ENCODE measurements at places on chromosomes 7 and 10.
A peak's percentile ranks its signal among the peaks of the same experiment; 100 is the strongest.

DNA sequence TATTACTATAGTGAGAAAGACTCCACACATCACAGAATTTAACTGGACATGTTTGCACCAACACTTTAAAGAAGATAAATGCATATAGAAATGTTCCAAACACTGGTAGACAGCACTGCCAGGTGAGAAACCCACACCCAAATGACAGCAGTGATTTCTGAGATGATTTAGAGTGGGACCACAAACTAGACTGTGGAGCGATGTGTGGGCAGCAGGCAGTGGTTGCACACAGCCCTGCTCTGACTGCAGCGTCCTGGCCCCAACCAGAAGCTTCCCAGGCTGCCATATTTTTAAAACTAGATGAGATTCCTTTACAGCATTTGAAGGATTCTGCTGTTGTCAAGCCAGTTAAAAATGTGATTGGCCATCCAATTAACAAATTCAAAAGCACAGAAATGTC lies 47.7 kb upstream of the COMMD3 start:
- no peak for DNase-seq

DNA sequence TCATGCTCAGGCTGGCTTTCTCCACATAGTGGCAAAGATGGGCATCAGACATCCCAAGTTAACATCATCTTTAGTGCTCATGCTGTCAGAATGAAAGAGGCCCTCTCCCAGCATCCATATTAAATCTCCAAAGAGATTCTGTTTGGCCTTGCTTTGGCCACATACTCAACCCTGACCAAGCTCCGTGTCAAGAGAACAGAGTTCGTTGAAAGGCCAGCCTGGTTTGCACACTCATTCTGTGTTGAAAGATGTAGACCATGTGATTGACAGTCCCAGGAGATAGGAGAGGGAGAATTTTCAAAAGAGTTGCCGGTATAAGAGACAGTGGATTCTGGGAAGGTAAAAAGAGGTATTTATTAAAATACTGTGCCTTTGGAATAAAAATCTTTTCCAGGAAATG lies 19.7 kb downstream of the MET start:
- no peak for DNase-seq

- no peak for DNase-seq
Observed at GRCh38 chr7:15652776-15653290, 33.6 kb downstream of the MEOX2 start.

DNA sequence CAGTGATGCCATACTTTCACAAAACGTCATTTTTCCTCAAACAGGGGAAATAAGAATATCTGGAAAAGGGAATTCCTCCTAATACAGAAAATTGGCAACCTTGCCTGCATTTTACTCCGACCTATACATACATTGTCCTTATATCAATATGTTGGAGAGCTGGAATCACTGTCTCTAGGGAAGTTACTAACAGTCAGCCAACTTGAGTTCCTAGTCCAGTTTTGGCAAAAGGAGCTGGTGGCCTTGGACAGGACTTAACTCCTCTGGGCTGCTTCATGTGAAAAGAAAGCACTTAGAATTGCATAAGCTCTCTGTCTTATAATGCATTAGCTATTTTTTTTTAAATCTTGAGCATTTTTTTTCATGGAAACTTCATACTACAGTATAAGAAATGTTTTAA lies 174.2 kb upstream of the HGF start:
- no peak for DNase-seq

- no peak for DNase-seq
Observed at GRCh38 chr10:58836991-58837575, 324.4 kb downstream of the BICC1 start.

- no peak for DNase-seq
Observed at GRCh38 chr7:16021851-16022250, 335.4 kb upstream of the MEOX2 start.

DNA sequence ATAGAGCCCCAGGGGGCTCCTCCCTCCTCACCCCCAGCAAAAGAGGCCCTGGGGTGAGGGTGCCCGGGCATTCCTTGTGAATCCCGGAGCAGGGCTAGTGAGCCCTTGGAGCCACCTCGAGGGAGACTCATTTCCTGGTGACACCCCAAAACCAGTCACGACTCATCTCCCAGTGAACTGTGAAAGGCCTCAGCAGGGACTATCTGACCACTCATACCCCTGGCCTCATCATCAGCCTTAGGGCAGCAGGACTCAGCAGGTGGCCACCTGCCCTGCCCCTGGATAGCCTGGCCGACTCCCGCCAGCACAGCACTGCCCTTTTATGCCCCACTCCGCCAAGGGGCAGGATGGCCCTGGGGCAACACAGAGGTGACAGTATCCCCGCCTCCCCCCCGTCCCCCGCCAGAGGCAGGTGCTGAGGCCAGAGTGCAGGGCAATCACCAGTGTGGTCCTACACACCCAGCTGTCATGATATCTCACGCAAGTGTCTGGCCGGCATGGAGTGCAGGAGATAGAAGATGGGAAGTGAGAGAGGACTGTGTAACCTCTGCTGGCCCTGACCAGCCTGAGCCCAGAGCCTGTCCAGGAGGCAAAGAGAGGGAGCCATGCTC lies 3.2 kb downstream of the SNCG start:
- no peak for DNase-seq

DNA sequence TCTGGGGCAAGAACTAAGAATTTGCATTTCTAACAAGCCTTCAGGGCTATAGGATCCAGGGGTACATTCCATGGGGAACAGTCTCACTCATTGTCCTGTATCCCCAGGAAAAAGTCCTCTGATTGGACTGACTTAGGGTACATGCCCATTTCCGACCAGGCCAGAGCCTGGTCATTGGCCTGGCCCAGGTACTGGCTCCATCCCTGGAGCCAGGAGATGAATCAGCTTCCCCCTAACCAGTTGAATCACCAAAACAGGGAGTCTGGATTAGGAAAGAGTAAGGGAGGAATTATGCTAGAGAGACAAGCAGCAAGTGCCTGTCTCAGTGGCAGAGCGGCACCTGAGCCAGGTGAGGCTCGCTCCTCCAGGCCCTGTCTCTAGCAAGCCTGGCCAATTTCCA lies 137.5 kb downstream of the FGFR2 start:
- no peak for DNase-seq

DNA sequence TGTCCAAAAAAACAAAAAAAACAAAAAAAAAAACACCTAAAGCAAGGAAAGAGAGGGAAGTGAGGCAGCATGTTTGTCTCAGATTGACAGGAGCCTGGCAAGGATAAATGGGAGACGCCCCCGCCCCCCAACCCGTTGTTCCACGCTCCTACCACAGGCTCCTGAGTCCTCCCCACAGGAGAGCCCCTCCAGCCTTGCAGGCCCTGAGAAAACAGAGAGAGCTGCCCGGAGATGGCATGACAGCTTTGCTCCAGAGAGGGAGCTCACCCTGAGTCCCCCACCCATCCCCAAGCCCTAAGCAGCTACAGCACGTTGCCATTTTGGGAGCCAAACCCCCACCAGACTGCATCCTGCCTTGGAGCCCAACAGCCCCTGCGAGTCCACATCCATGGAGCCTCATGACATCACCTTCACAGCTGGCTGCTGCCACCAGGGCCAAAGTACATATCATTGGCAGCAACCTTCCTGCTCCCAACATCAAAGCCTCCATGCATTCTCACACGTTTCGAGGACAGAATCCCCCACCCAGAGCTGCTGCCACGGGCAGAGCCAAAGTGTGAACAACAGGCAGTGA lies 1283.3 kb downstream of the TYW1 start:
- peak; percentile 32 for DNase-seq

DNA sequence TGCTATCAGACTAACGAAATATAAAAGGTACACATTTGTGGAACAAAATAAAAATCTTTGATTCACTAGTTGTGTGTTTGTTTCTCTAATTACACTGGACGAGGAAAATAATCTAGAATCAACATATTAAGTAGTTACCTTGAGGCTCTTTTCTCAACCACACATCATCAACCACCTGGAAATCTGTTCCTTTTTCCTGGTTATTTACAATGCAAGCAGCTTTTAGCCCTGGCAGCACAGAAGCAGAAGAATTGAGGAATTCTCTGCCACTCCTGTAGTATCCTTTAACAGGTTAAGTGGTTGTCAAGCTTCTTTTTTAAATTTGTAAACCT lies 23.7 kb downstream of the NUP42 start:
- no peak for DNase-seq

DNA sequence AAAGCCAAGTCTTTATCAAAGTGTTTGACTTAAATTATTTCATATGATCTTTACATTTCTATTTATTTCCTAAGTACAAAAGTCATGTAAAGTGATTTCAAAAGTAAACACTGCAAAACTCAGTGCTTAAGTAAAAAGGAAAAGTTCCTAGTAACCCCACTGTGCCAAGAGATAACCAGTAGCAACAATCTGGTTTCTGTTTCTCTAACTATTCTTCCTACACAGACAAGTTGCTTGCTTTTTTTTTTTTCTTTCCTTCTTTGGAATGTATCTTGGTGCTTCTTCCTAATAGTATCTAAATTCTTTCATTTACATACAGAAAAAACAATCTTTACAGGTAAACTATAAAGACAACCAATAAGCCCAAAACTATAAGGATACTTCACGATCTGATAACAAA lies 3.1 kb downstream of the JCAD start:
- DNase-seq = no peak

DNA sequence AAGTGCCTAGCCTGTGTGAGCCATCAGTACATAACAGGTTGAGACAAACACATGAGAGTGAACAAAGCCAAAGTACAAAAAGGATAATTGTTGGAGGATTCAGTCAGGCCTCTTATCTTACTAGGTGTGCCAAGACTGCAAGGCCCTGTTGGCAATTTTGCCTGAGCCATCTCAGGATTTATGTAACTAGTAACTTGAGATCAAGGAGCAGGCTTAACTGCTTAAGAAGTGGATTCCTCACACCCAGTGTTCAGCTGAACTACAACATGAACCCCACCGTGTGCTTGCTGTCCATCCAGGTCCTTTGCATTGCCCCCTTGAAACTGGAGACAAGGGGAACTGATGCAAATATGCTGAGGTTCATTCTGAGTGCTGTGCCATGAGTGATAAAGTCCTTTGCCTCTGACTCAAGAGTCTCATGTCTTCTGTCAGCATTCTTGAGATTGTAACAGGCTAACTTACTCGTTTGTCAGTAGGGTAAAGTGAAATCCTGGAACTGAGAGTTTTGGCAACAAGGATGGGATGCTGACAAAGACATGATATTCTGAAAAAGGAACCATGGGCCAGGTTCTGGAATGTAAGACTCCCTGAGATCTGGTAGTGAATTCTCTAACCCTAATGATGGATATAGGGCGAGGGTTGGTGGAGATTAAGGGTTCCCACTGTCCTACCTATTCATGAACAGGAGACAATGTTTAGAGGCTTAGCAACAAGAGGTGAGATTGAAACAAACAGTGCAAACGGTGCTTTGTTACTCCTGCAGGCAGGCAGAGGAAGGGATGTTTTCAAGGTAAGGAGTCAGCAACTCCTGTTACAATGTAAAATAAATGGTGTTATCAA lies 44.1 kb upstream of the GATAD1 start:
- no peak for DNase-seq

DNA sequence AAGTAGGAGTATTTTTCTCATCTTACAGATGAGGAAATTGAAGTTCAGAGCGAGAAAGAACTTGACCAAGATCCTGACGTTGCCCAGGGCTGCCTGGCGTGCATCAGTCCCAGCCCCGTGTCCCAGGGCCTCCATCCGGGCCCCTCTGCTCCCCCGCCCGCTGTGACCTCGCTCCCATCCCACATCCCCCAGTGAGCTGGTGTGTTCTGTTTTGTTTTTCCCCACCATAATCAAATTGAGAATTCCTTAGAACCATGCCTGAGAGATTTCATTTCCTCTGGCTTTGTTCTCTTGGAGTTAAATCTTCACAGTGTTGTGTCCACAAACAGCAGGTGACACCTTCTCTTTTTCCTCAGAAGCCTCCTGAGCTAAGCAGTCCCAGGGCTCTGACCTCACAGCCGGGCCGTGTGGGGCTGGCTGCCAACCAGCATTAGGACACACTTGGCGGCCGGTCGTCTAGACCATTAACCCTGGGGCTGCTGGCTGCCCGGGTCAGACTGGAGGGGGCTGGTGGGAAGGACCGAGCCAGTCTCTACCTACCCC lies 44.3 kb downstream of the PFKP start:
- no peak for DNase-seq

- DNase-seq = no peak
Observed at GRCh38 chr7:38463277-38464225, 167.6 kb downstream of the AMPH start.

DNA sequence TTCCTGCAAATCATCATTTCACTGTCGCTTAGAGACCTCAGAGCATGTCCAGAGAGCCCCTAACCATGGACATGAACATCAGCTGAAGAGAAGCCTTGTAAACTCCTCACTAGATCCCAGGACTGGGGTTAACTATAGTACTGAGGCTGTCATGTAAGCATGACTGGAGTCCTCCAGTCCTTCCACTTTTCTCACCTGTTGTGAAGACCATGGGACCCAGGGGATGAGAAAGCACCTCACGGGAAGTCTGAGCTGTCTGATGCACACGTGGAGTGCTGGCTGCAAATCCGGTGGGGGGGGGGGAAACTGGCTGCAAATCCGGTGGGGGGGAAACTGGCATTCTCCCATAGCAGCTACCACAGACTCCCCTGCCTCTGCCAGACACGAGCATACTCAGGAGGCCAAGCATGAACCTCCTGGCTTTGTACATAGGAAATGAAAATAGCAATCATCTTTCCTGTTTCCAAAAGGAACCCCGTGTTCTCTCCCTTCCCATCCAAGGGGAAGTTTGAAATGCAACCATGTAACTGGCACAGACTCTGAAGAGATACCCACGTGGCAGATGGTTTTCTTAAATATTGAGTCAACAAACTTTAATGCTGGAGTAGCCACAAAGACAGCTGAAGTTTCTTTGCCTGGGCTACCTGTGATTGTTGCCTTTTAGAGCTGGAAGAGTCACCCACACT lies 261.4 kb downstream of the ZMYND11 start:
- DNase-seq = no peak

DNA sequence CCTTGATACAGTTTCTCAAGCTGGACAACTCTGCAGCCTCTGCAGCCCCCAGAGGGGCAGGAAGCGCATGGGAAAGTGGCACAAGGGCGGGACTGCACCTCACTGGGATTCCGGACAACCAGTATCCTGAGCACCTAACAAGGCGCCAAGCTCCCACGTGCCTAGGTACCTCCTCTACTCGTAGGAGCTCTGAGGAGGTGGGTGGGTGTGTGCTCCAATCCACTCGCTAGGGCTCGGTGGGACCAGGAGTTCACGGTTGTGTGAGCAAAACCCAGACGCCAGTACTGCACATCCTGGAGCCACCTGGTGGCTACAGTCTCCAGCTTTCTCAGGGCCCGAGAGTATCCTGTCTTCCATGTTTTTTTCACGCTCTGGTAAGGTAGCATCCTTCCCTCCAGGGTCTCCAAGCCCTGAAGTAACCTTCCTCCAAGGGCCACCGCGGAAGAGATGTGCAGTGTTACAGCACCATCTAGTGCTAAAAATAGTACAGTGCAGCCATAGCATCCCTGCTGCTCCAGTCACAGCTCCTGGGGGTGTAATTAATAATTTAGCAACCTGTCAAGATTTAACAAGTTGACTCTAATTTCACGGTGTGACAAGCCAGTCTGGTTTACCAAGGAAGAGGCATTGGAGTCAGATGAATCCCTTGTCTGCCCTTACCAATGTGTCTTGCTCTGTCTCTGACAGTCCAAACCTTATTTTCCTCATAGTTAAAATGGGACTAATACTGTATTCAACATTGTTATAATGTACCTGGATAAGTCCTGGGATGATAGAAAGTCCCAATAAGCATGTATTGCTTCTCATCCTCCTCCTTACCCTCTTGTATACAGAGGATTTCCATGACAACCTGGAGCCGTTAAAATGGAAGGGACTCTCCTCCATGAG lies 70.4 kb downstream of the HERPUD2 start:
- peak; percentile 76 for DNase-seq

- DNase-seq = no peak
Observed at GRCh38 chr10:121532292-121532864, 65.9 kb downstream of the FGFR2 start.

Data from H9 (cell line).